ENCODE measurements at places on chromosomes 6 and 20. TPM values are rescaled to one million over a fixed set of nuclear protein-coding genes. Genes with fewer than 3 reads are reported as not detected.

DNA sequence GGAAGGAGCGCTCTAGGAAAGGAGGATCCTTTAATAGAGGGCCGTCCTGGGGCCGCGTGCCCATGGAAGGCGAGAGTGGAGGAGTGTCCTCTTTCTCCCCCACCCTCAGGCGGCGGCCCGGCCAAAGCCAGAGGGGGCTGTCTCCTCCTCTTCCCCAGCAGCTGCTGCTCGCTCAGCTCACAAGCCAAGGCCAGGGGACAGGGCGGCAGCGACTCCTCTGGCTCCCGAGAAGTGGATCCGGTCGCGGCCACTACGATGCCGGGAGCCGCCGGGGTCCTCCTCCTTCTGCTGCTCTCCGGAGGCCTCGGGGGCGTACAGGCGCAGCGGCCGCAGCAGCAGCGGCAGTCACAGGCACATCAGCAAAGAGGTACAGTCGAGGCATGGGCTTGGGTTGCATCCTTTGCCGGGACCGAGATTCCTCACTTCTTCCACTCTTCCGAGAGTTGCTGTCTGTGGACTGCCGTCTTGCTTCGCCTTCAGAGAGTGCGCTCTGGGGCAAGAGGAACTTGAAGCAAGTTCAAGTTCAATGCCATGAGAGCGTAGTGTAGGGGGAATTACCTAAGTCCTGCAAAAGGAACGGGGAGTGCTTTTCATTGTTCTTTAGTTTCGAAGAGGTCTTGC is at the start of gene LAMA2:
LAMA2 (plus strand) TSS at position 148 of the 621 bp plus-strand sequence; CDS start at position 256, 108 bp downstream.
- peak; percentile 64 for DNase-seq

- DNase-seq, result no peak
Measured at GRCh38 chr20:5665417-5665816, 84.8 kb upstream of the SHLD1 start.

DNA sequence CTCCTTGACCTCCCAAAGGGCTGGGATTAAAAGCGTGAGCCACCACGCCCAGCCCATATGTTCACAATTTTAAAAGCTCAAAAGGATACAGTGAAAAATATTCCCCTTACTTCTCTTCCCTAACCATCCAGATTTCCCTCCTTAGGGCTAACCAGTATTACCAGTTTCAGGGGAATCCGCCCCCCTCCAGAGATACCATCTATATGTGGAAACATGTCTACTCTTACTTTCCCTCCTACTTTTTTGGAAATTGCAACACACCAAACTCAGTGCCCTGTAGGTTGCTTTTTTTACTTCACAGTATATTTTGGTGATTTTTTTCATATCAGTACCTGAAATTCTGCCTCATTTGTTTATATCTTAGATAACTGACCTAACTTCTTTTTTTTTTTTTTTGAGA is 6.9 kb upstream of the RPL10A start:
- DNase-seq, result no peak

DNA sequence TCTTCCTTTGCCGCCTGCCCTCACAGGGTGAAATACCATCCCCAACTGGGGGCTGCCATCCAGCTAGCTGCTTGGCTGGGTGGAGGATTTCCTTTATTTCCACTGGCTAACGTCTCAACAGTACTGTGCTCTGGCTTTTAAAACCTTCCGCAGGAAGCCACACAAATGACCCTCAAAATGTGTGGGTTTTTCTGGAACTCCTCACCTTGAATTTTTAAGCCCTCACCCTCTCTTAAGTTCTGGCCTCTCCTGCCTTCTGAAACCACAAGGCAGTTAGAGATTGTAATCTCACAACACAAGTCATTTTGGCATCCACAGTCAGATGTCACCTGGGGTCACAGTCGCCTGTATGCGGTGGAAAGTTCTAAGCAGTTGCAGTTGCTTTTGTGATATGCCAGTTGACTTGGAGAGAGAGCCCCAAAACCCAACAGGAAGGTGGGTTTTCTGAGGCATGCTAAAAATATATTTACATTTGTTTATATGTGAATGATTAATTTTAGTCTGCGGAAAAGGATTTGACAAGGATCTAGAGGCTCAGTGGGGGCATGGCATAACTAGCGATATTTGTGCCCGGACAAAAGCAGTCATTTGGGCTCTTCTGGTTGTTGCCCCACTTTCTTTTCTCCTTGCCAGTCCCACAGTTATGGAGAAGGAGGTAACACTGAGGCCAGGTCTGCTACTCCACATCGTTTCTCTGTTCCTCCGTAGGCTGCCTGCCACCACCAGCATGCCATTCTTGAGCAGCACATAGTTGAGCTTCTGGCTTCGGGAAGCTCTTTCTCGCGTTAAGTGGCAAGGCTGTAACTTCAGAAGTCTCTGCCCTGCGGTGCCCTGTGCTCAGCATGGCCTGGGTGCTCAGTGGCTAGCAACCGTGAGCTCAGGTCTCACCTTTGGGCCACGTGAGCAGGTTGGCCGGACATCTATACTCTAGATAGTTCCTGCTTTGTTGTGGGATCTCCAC is 335.3 kb downstream of the CD83 start:
- DNase-seq, result no peak

- DNase-seq, result no peak
Measured at GRCh38 chr6:71287038-71287437, 1.6 kb upstream of the OGFRL1 start.

GRCh38 chr6:14721103-14721758 is 524.6 kb upstream of the JARID2 start:
- DNase-seq, result no peak

DNA sequence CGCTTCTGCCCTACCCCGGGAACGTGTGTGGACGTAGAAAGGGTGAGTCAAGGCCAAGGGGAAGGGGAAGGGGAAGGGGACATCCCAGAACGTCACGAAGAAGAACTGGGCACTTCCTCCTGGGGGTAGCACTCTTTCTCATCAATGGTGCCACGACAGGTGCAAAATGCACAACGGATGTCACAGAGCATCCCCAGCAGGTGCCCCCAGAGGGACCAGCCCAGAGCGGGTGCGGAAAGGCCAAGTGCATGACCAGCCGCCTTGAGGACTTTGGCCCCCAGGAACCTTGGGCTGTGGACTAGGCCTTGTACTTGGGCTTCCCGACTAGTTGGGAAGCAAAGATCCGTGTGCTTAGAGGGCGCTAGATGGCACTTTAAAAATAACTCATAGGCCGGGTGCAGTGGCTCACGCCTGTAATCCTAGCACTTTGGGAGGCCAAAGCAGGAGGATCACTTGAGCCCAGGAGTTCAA is 12.1 kb upstream of the SRC start:
- no peak for DNase-seq

GRCh38 chr20:24981282-24981681 is 11.3 kb downstream of the APMAP start:
- DNase-seq, result no peak

- DNase-seq, result no peak
Measured at GRCh38 chr20:41956338-41957074, 338.3 kb upstream of the CHD6 start.

PI3 gene
- not detected for total RNA-seq

POFUT1 gene
- 71.0 TPM for total RNA-seq

PKIB gene
- not detected for total RNA-seq

ARFGEF3 gene
- 0.05 TPM for total RNA-seq

APOM gene
- total RNA-seq, result 3.2 TPM
